CD8-positive, alpha-beta T cell (primary cell): ENCODE measurements at places on chromosomes 16 and 17. TPM values are rescaled to one million over a fixed set of nuclear protein-coding genes. Genes with fewer than 3 reads are reported as not detected.

Gene GUCY2D
- not detected for total RNA-seq

GRCh38 chr17:70190959-70191805, 21.9 kb downstream of the KCNJ2 start:
- DNase-seq = no peak

Gene CPHXL2
- total RNA-seq = not detected

DNA sequence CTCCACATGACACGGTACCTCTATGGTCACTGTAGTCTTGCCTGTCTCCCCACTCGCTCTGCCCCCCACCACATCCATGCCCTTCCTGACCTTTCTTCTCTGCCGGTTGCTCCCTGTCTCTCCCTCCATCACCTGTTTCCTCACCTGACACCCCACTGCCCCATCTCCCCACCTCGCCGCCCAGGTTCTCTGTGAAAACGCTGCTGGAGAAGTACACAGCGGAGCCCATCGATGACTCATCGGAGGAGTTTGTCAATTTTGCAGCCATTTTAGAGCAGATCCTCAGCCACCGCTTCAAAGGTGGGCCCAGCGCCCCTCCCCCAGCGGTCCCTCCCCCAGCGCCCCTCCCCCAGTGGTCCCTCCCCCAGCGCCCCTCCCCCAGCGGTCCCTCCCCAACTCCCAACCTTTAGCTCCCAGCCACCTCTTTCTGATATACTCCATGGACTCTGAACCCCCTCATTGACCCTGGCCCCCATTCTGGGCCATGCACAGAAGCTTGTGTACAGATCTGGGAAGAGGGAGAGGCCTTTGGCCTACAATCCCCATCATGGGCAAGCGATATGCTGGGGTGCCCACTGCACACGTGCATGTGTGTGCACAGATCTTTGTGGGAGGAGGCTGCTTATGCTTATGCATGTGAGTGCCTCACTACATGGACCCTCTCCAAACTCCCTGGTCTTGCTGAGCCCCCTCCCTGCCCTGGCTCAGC, 4.1 kb downstream of the RUNDC3A start:
- DNase-seq = no peak

GRCh38 chr16:77807-78443, at the start of gene MPG:
MPG (plus strand) TSS chr16:78225; CDS start chr16:78310, 85 bp downstream.
- DNase-seq = peak; percentile 88

Gene KRTAP1-1
- total RNA-seq = not detected

- no peak for DNase-seq
Measured at GRCh38 chr17:59842901-59843652, 49.7 kb downstream of the TUBD1 start.

Gene SLC5A10
- total RNA-seq = not detected

Gene KRT27
- total RNA-seq = not detected

DNA sequence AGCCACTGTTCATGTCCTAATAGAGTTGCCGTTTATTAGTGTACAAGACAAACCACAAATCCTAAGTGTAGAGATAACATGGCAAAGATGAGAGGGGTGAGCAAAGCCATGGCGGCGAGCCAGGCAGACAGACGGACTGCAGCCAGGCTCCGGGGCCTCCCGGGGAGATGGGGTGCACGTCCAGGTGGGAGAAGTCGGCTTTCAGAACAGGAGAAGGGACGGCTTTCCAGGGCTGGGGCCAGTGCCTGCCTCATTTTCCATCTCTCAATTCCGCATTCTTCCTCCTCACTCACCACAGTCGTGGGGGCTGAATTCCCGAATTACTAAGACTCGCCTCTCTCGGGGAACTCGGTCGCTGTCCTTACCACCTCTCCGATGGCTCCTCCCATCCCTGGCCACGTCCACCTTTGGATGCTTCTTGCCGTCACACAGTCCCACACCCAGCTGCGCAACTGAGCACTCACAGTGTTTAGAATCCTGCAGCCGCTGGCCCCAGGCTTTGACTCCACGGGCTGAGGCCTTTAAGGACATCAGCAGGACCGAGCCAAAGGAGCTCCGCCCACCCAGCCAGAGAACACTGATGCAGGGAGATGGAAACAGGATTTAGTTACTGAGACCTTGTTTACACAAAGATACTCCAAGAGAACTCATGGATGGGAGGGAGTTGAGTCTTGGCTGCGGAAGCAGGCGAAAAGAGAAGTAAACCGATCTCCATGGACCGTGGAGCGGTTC, 59.7 kb downstream of the RNF112 start:
- no peak for DNase-seq

Gene FGF11
- 1.7 TPM for total RNA-seq

Gene ZNF469
- total RNA-seq = 0.83 TPM

DNA sequence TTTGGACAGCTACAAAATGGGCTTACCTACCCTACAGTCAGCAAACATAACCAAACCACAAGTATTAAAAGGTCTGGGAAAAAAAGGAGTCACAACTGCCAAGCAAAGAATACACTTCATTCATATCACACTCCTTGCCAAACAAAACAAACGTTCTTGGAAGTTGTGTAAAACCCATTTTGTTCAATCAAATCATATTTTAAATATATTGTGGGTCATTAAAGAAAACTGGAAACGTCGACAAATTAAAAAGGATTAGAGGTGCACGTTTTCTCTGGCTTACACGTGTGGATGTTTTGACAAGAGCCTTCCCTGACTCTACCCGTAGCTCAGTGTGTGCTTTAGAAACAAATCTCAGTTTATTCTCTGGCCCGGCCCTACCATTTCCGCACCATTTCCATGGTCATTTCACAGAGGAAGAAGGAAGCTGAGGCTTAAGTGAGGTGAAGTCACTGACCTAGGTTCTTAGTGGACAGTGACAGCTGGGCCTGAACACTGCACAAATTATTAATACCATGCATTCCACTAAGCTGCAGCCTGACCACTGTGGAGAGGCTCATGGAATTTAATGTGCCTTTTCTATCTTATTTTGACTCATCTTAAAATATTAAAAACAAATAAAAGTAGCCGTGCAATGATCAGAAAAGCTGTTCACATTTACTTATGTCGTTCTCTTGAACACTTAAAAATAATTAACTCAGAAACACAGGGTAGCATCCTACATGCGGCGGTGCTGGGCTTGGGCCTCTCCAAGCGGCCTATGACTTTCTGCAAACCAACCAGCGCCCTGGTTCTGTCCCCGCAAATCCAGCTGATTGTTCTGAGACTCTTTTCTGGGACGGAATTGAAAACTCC, 968 bp downstream of the CEP112 start:
- DNase-seq = no peak

DNA sequence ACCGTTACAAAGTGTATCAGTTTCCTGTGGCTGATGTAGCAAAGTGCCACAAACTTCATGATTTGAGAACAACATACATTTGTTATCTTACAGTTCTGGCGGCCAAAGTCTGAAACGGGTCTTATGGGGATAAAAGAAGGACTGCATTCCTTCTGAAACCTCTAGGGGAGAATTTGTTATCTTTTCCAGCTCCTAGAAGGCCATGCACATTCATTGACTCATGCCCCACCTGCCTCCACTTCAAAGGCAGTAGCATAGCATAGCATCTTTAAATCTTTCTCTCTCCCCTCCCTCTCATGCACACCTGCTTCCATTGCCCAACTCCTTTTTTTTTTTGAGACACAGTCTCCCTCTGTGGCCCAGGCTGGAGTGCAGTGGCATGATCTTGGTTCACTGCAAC, 190.7 kb upstream of the DYNLRB2 start:
- DNase-seq = no peak

- DNase-seq = peak; percentile 50
Measured at GRCh38 chr17:77476931-77477805, 336.4 kb downstream of the SEC14L1 start.

- DNase-seq = no peak
Measured at GRCh38 chr17:74449773-74450172, 16.7 kb upstream of the CD300A start.

- DNase-seq = no peak
Measured at GRCh38 chr17:73538445-73538844, 105.8 kb downstream of the SDK2 start.

Gene TMEM114
- total RNA-seq = not detected

Gene CLDN7
- 4.1 TPM for total RNA-seq

- DNase-seq = no peak
Measured at GRCh38 chr17:10305398-10305797, 67.4 kb downstream of the MYH13 start.

Gene TBC1D3H
- not detected for total RNA-seq

DNA sequence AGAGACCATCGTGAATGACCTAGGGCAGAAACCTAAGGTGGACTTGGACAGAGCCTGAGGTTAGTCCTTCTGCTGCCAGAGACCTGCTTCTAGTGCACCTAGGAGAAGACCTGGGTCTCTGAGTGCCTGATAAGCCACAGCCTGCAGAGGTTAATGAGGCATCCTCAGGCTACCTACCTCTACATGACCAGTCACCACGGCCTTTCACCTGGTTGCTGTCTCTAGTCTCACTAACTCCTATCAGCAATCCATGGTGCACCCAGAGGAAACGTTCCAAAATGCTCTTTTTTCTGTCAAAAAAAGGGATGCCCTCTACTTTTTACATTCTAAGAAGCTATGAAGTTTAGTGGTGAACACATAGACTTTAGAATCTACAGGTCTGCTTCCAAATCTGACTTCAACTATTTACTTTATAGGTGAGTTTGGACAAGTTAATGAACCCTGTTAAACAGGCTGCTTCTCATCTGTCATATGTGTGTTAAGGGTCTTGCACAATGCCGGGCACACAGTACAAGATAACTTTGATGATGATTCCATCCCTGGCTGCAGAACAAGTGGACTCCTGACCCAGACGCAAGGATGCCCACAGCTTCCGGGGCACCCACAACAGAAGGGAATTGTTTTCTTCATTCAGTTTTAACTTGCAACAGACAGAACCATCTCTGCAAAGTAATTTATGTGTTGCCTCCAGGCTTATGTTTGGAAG, 469.9 kb upstream of the CDH5 start:
- DNase-seq = no peak

DNA sequence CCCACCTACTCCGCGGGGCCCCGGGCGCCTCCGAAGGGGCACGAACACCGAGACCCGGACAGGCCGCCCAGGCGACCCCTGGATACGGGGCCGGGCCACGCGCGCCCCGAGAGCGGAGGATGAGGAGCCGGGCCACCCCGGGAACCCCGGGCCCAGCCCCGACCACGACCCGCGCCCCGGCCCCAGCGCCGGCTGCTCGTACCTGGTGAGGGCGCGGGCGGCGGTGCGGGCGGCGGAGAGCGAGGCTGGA, 192 bp downstream of the FASN start:
- no peak for DNase-seq

Gene TP53TG3C
- total RNA-seq = not detected

DNA sequence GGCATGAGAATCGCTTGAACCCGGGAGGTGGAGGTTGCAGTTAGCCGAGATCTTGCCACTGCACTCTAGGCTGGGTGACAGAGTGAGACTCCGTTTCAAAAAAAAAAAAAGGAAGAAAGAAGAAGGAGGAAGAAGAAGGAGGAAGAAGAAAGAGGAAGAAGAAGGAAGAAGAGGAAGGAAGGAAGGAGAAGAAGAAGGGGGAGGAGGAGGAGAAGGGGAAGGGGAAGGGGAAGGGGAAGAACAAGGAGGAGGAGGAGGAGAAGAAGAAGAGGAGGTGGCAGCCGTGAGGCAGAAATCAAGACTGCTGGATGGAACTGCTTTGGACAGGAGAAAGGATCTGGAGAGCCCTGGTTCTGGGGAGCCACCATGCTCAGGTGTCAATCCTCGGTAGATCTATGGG, 29.7 kb upstream of the PEMT start:
- DNase-seq = no peak

Gene PTGES3L
- total RNA-seq = 0.47 TPM

DNA sequence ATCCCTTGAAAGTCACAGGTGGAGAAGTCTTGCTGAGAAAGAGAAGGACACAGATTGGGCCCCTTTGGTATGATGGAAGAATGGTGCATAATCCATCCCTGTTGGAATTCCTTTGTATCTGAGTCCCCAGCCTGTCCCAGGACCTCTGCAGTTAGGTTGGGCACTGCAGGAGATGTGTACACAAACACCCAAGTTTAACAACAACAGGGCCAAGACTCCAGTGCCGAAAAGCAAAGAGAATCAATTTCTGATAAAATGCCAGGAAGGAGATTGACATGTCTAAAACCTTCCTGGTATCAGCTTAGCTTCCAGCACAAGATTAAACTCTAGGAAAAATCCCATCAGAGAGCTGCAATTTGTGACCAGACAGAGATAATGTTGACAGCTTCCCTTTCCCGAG, 32.9 kb downstream of the KATNIP start:
- DNase-seq = no peak

DNA sequence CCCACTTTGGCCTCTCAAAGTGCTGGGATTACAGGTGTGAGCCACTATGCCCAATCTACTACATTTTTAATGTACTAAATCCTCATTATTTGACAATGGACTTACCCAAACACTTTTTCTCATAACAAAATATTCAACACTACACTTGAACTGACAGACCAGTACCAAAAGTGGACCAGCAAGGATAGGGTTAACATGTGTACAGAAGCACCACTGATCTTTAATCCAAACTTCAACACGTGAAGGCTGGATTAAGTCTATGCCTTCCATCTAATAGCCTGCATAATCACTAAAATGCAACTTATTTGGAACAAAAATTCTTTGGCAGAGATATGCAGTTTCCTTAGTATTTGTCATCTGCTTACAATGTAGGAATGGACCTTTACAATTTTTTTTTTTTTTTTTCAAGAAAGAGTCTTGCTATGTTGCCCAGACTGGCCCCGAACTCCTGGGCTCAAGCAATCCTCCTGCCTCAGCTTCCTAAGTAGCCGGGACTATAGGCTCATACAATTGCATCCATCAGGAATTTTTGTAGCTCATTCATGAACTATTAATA, 60.0 kb upstream of the BCAR1 start:
- no peak for DNase-seq

Gene CETP
- total RNA-seq = not detected

GRCh38 chr17:45247429-45248131, 14.3 kb downstream of the SPATA32 start:
- peak; percentile 97 for DNase-seq

Gene KRTAP2-2
- total RNA-seq = not detected

DNA sequence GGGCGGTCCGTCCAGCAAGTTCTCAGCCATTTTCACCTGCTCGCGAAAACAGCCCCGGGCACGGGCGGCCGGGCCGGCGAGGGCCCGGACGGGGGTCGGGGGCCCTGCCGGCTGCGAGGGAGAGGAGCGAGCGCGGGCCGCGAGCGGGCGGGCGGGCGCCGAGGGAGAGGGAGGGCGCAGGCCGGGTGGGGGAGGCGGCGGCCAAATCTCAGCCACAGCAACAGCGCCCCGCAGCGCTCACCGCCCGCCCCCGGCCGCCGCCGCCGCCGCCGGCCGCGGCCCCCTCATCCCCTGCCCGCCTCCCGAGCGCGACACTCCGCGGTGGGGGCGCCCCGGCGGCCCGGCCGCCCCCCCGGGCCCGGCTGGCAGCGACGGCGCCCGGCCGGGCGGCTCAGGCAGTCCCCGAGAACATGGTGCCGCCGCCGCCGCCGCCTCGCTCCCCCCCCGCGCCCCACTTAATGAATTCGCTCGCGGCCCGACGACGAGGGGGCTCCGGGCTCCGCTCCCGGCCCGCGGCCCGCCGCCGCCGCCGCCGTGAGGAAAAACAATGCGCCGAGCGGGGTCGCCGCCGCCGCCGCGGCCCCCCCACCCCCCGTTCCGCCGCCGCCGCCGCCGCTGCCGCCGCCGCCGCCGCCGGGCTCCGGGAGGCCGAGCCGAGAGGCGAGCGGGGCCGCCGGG, 487 bp downstream of the CREBBP start:
- peak; percentile 79 for DNase-seq

GRCh38 chr17:53629188-53629587, 193.5 kb upstream of the KIF2B start:
- DNase-seq = no peak

Gene KATNB1
- 15.0 TPM for total RNA-seq
